ENCODE measurements at places on chromosomes 1 and 21.

DNA sequence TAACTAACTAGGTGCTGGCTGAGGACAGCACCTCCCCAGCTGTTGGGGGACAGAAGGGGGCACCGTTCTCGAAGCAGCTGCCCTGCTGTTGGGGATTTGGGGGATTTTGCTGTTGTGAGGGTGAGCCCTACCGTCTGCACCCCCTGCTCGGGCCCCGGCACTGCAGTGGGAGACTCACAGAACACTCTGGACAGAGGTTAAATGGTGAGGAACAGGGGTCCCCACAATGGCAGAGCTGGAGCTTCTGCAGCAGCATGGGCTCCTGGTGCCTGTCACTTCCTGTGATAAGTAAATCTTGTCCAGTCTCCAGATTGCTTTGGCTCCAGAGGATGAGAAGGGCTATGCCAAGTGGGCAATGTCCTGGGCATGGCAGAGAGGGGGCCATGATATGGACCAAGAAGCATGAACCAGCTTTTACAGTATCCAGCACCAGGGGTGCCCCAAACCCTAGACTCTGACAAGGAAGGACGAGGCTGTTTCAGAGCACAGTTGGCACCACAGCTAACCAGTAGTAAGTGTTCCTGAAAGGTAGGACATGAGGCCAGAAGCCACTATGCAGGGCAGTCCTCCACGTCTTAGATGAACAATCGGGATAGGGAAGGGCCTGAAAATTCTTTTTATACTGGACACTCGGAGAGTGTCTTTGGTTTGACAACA, 365.1 kb upstream of the VAMP3 start:
- no peak for DNase-seq

DNA sequence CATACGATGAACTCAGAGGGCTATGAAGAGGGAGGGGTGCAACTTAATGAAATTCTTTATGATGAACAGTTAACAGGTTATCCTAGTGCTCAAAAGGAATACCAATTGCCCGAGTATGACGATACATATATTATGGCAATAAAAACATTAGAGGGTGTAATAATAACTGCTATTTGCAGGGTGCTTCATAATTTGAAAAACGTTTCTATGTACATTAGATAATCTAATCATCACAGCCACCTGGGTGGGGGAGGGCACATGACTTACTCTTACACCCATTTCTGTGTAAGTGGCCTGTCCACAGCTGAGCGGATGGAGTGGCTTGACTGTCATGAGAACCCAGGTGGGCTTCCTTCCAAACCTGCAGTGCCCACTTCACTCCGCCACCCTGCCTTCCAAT, 46.3 kb downstream of the TIAM1 start:
- no peak for DNase-seq

DNA sequence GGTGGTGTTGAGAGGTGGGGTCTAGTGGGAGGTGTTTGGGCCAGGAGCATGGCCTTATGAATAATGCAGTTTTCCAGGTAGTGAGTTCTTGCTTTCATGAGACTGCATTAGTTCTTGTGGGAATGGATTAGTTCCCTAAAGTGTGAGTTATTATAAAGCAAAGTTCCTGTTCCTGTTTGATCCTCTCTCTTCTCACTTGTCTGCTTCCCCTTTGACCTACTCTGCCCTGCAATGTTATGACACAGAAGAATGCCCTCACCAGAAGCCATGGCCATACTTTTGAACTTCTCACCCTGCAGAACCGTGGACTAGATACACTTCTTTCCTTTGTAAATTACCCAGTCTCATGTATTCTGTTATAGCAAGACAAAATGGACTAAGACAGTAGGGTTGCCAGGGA, 53.6 kb downstream of the MAP3K7CL start:
- peak; percentile 79 for DNase-seq

- peak; percentile 84 for DNase-seq
Measured at GRCh38 chr1:27979151-27979858, 19.5 kb downstream of the XKR8 start.

DNA sequence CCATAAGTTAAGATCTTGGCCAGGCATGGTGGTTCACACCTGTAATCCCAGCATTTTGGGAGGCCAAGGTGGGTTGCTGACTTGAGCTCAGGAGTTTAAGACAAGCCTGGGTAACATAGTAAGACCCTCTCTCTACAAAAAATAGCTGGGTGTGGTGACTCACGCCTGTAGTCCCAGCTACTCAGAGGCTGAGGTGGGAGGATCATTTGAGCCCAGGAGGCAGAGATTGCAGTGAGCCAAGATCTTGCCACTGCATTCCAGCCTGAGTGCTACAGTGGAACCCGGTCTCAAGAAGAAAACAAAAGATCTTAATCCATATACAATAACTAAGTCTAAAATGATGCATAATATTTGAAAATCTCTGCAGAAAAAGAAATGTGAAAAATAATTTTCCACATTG, 165.5 kb upstream of the NR5A2 start:
- DNase-seq, result no peak
